ENCODE measurements at places on chromosomes 1 and 21.

GRCh38 chr1:230105754-230106625 is 39.0 kb downstream of the GALNT2 start:
- no peak for DNase-seq

- no peak for DNase-seq
Observed at GRCh38 chr21:26408511-26408910, 164.6 kb downstream of the CYYR1 start.

DNA sequence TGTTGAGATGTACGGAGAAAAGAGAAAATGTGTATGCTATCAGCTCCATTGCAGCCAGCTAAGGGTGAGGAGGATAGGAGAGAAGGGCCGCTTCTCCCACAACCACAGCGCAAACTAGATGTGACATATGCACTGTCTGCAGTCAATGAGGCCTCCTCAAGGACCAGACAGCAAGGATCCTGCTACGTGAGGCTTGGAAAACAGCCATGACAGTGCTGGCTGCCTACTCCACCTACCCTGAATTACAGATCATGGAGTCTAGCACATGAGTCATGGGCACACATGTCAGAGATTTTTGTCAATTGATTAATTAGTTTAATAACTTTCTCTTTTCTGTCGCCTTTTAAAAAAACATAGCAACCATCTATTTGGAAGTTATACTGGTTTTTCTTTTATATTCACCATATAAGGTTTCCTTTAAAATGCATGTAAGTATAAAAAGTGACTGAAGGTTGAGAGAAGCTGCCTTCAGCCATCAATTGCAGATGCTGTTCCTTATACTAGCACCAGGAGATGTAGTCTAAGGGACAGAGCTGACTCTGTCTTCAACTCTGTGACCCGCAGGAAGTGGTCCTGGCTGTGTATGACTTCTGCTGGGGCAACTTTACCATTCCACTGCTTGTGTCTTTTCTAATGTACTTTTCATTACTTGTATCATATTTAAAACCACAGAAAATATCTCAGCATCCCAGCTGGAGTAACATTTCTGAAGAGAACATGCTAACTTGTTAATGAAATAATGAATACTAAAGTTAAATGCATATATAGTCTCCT is 3.1 kb downstream of the VPS26C start:
- no peak for DNase-seq

GRCh38 chr1:206967096-206967849 is 3.0 kb downstream of the FCAMR start:
- DNase-seq: no peak

DNA sequence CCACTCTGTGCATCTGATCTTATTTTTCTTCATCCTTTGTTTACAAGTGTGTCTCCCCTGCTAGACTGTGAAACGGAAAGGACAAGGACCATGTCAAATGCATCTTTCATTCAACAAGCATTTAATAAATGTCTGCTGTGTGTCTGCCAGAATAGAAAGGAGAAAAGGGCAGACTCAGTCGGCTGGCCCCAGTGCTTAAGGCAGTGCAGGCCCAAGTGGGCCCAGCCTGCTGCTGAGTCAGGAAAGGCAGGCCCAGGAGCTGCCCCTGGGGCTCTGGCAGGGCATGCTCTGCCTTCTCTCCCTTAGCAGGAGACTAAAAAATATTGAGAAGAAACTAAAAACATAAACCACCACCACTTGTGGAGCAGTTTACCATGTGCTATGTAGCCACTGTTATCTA is 38.1 kb downstream of the PLEKHA6 start:
- DNase-seq: no peak

DNA sequence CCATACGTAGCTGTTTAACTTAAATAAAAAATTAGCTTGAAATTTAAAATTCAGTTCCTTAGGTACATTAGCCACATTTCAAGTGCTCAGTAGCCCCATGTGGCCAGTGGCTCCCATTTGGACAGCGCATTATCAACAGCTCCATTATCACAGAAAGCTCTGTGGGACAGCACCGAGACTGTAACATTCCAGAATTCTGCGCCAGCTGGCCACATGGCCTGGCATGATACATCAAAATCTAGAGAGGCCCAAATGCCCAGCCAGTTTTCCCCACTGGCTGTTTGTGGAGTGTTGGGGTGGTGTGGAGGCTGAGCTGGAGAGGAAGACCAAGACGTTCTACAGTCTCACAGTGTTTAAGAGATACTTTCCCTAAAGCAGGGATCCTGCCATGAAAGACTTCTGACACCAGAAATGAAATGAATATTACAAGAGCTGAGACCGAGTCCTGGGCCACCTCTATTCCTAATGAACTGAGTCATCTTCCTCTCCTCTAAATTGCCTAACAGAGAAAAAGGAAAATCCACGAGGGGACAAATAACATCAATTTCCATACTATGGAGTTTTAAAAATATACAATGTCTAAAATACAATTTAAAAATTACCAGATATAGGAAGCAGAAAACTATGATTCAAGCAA is 27.3 kb upstream of the ACTA1 start:
- no peak for DNase-seq

DNA sequence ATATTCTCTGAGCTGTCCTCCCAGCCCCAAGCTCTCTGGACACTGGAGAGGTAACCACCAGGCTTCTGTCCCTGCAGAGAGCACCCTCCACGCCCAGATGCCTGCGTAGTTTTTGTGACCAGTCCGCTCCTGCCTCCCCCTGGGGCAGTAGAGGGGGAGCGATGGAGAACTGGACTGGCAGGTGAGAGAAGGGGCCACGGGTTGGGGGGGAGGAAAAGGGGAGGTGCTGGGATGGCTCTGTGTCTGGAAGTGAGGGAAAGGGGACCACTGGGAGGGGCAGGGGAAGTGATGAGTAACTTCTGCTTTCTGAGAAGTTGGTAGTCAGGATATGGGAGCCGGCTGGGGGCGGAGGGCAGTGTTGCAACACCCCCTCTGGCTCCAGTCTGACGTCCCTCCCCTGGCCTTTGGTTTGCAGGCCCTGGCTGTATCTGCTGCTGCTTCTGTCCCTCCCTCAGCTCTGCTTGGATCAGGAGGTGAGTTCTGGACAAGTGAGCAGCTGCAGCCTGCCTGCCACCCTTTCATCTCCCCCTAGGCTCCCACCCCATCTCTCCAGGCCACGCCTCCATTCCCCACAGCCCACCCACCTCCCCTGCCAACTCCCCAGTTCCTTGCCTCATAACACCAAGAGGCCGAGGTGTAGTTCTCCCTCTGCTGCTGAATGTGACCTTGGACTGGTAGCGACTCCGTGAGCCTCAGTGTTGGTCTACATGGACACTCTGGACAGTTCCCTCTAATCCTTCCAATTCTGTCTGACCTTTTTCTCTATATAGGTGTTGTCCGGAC is 3.1 kb downstream of the ADAMTSL4 start:
- no peak for DNase-seq

- no peak for DNase-seq
Observed at GRCh38 chr1:232477728-232478127, 152.2 kb downstream of the SIPA1L2 start.

GRCh38 chr1:27520651-27521050 is 30.7 kb upstream of the WASF2 start:
- no peak for DNase-seq

- DNase-seq: no peak
Observed at GRCh38 chr1:11301601-11302000, 28.6 kb downstream of the UBIAD1 start.

DNA sequence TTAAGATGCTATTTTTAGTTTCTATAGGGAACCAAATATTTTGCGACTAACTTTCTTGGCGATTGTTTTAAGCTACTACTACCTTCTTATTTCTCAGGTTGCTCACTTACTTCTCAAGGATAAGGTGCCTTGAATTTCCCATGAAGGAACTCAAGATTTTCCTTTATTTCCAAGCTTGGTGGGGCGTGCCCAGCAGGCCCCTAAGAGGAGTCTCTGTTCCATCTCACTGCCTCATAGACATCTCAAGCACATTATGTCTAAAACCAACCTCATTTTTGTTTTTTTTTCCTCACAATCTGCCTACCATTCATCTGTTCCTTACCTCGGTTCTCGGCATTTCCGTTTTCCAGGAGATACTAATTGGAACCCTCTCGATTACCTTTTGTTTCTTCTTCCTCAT is 421.9 kb downstream of the DISC1 start:
- no peak for DNase-seq

GRCh38 chr1:70487459-70487815 is 76.4 kb downstream of the CTH start:
- no peak for DNase-seq

DNA sequence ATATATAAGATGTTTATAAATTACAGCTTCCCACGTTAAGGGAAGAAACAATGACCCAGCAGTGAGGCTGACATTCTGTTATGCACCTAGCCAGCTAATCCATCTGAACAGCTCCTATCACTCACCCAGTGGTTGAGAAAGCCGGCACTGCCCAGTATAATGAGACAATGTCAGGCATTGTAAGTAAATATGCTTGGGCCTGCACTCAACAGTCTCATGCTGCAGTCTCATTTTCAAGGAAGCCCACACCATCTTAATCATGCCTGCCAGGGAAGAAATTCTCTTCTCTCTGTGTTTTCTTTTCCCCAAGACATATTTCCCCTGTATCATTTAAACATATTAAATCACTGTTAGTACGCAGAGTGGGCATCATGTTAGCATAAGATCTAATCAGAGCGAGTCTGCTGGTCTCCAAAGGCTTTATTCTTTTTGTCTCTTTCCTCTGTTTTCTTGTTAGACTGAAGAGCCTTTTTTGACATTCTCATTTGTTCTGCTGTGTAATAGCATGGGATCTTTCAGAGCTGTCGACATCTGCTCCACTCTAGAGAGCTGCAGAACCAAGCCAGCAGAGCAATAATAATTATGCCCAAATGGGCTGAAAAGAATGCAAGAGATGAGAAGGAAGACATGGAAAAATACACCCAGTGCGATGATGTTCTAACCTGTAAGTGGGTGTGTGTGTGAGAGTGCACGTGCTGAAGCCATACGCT is 67.6 kb upstream of the SLC22A15 start:
- DNase-seq: no peak

All from NCI-H1417 treated with DMSO at 0.1 percent for 48 hours (cell line).